ENCODE measurements at places on chromosomes 7 and 10.

GRCh38 chr10:90862908-90863514 is 5.2 kb upstream of the HTR7 start:
- peak; percentile 11 for DNase-seq

- DNase-seq = no peak
These were observed 19.0 kb downstream of the FAM53B start for GRCh38 chr10:124725171-124725631.

DNA sequence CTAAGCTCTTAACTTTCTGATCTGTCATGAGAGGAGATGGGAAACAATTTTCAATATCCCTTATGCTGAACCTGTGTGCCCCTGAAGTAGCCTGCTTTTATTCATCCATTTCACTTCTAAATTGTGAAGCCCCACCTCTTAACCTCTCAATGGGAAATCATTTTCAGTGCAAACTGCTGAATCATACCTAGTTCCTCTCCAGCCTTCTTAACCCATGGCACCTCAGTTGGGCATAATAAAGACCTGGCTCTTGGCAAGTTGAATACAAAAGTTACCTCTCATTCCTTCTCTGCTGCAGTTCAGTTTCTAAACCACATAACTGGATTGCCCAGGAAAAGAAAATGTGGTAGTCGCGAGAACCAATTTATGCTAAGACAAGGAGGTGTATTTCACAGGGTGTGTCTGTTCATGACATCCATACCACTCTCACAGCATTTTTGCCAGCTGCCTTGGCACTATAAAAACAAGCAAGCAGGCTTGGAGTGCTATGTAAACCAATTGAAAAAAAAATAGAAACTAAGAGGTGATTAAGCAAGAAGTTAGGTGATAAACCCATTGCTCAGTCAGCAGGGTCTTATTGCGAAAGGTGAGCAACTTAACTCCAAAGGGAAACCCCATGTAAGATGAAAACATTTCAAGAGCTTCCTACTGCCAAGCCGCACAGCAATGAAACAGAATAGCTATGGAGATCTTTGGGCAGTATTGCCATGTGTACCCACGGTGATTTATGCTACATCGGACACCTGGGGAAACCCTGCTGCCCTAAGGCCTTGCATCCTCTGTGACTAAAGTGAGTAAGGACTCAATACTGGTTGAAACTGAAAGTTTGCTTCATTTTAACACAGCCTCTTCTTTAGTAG is 57.0 kb upstream of the DKK1 start:
- no peak for DNase-seq

GRCh38 chr7:139407555-139407954 is 47.9 kb downstream of the LUC7L2 start:
- DNase-seq = no peak

- no peak for DNase-seq
These were observed 152.7 kb downstream of the ANK3 start for GRCh38 chr10:60236869-60237524.

DNA sequence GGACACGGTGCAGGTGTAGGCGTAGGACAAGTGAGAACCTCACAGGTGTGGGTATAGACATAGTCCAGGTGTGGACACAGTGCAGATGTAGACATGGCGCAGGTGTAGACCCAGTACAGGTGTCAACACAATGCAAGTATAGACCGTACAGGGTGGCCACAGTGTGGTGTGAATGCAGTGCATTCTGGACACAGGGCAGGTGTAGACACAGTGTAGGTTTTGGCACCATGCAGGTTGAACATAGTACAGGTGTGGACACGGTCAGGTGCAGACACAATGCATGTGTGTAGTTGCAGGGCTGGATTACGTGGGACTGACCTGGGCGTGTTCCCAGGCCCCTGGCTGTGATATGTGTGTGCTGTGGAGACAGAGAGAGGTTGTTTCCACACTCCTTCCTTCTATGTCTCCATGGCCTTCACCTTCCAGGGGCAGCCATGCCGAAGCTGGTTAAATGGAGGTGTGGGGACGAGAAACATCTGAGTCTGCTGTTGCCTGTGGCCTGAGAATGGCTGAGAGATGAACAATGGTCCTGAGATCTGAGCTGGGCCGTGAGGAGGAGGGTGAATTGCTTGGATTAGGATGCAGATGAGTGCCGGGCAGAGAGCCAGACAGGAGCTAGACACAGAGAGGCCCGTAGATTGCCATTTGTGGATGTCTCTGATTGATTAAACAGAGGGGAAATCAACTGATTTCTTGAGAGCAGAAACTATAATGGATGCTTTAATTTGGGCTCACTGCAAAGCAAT is 343.9 kb upstream of the SHH start:
- no peak for DNase-seq

DNA sequence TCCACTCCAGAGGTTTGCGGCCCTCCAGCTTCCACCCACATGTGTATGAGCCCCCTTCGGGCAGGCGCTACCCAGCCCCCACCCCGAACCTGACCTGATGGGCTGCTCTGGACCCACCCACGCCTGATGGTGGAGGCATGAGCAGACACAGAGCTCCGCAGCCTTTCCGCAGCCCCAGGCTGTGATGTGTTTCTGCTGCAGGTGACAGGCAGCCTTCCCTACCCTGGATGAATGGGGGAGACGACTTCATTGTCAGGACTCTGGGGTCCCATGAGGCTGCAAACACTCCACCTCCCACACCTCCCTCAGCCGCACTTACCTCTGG is 61.2 kb downstream of the OAT start:
- no peak for DNase-seq

- DNase-seq = no peak
These were observed 458.6 kb downstream of the INHBA start for GRCh38 chr7:41244246-41244645.

DNA sequence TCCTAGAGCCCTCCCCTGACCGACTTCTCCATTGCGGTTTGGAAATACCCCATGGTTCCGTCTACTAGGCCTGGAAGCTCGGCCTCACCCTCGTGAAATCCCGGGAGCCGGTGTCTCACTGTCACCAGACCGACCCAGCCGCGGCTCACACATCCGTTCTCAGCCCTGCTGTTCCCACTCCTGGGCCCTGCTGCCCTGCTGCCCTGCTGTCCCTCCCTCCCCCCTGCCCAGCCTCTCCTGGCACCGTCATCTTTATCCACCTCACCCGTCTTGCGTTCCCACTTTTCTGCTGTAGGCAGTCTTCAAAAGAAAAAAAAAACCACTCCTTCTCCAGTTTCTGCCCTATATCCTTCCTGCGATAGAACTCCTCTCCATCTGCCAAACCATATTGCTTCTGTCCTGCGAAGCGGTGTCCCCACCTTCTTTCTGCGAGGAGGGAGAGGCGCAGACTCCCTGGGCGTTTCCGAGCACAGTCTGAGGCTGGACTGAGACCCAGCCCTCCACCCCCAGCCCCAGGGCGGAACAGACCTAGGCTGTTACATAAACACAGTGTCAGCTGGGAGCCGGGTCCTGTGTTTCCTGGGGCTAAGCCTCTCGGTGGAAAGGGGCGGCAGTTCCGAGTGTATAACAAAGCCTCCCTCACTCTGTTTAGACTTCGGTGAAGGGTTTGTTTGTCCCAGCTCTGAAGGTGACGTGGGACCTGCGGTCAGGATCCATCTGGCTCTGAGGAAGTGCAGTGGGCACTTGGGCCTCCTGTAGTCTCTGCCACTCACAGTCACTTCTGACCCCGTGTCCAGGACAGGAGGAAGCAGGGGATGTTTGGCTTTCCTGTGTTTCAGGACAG is 2.8 kb downstream of the AGAP3 start:
- no peak for DNase-seq

- no peak for DNase-seq
These were observed 36.1 kb upstream of the ZNF736 start for GRCh38 chr7:64277630-64278029.

DNA sequence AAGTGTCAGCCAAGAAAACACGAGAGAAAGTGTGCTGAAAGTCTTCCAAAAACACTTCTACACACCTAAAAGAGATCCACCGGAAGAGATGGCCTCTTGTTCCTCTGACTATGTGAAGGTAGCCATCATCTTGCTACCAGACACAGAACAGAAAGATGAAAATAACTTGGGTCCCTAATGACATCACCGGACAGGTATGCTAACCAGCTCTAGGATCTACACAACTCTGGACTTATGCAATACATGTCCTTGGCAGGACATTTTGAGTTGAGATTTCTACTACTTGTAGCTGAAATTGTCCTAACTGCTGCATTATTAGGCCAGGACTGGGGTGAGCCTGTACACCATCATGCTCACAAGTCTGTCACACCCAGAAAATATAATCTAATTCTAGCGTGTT is 358.7 kb downstream of the ELMO1 start:
- no peak for DNase-seq

DNA sequence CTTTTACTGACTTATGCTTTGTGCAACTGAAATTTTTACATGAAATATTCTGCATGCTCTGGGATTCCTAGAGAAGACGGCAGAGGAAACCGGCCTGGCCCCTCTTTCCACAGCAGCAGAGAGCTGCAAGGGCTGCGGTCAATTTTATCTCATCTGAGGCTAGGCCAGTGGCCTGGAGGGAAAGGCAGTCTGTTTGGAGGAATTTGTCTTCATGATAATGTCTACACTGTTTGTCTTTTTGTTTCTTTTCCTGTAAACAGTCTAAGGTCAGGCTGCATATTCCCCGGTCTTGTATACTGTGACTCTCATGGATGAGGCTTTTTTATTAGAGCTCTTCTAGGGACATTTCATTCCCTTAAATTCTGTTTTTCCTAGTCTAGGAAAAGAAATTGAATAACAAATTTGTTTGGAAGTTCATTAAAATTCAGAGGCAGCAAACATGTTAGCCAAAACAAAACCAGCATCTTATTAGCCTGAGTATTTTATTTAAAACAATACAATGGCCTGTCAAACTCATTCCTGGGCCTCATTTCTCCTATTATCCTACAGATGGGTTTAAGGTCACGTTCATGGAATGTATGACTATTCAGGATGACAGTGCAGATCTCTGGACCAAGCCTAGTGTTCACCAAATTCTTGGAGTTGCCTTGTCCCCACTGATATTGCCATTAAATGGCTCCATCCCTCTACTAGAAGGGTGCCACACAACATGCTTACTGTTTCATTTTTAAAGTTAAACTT is 26.4 kb downstream of the LAMB4 start:
- no peak for DNase-seq

DNA sequence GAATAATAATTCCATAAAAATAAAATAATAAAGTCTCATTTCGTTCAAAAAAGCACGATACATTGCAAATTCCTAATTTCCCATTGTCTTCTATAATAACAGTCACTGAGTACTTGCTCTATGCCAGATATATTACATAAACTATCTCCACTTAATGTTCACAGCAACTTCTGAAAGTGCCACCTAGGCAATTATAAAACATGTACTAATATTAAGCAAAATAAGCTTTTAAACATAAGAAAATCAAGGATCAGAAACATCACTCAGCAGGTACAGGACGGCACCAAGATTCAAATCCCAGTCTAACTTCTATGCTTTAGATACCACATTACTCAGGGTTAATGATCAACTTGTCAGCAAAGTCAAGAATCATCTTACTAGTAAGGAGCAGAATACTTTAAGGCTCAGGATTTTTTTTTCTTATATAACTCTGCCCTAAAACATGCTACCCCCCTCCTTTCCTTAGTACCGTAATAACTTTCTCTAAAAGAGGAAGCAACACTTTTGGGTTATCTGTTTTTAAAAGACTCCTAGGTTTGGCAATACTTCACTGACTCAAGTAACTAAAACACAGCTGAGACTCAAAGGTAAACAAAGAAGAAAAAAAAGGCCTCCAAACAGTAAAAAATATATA is 51.3 kb downstream of the USP6NL start:
- no peak for DNase-seq

DNA sequence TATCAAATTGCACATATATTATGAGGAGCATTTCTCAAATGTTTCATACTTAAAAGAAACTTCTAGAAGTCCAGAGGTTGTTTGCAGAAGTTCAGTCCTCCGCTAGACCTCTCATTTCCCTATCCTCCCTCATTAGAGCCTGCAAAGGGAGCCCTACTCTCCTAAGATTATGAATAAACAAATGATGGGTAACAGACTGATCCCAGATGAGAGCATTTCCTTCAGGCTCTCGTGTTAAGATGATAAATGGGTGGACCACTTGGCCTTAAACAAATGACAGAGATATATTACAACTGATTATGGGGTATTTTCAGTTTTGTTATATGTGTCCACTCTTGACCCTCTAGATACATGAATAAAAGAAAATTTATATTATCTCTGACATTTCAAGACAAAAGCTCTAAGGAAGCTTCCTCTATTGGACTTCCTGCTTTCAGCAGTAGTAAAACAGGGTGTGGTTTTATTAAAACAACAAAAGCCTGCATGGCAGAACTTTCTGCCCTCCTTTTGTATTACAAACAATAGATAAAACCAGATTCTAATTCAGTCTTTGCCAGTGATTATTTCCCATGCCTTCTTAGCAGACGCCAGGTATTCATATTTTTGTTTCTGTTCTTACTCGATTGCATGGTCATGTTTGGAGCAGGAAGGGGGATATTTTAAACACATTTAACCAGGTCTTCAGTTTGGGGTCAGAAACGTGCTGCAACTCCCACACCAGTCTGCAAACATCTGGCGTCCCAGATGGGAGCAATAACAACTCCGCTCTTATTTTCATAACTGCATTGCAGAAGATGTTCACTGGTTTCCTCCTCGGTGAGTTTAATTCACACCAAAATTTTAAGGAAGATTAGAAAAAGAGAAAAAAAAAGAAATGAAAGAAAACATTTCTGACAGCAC is 52.4 kb upstream of the FAM204A start:
- no peak for DNase-seq

DNA sequence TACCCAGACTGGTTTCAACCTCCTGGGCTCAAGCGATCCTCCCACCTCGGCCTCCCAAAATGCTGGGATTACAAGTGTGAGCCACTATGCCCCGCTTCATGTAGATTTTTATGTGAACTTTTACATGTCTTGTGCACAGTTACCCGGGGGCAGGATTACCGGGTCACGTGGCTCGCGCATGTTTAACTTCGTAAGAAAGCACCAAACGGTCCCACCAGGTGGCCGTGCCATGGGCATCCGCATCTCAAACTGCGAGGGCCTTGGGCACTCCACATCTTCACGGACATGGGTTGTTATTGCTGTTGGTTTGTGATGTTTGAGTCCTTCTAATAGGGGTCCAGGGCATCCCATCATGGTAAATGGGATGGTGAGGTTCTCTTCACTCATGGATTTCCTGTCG is 636.6 kb upstream of the FOXK1 start:
- DNase-seq = no peak

GRCh38 chr7:118175740-118176139 is 8.2 kb upstream of the LSM8 start:
- DNase-seq = no peak

DNA sequence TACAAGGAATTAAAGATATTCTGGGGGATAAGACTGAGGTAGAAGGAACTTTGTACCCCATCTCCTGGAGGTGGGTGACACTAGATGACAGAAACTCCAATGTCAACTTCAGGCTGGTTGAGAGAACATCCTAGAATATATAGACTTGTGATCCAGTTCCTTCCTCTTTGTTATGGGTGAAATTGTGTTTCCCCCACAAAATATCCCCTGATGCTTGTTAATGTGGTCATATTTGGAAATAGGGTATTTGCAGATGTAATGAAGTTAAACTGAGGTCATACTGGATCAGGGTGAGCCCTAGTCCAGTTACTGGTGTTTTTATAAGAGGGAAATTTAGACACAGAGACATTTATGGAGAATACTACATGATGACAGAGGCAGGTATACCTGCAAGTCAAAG is 114.0 kb upstream of the NAMPT start:
- no peak for DNase-seq

- DNase-seq = no peak
These were observed 332.0 kb upstream of the FZD1 start for GRCh38 chr7:90931986-90932916.

GRCh38 chr10:45495438-45496152 is 121.6 kb downstream of the ALOX5 start:
- DNase-seq = no peak

- DNase-seq = peak; percentile 69
These were observed 82.5 kb upstream of the PCBD1 start for GRCh38 chr10:70970830-70971229.

All from iPS-NIHi11 (cell line).